IMR-90 (cell line): ENCODE measurements at places on chromosomes 4 and X.

DNA sequence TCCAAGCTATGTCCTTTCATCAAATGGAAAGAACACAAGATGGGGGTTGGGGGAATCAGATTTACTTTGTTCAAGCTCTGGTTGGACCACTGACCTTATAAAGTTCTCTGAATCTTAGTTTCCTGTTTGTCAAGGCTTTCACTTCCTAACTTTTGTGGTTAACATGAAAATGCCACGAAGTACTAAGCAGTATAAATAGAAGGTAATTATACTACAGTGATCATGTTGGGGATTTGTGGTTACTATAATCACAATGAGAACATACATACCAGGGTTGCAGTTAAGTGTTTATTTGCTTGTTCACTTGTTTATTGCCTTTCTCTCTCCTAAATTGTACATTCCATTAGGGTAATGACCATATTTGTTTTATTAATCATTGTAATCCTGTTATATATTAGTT is 53.2 kb downstream of the SPRY1 start:
- DNase-seq = peak; percentile 56

- peak; percentile 74 for DNase-seq
Measured at GRCh38 chr4:53676402-53676871, 85.2 kb upstream of the LNX1 start.

- DNase-seq = no peak
Measured at GRCh38 chrX:44474410-44474809, 68.2 kb downstream of the FUNDC1 start.

GRCh38 chr4:148951346-148951745 is 509.1 kb upstream of the NR3C2 start:
- peak; percentile 4 for DNase-seq

DNA sequence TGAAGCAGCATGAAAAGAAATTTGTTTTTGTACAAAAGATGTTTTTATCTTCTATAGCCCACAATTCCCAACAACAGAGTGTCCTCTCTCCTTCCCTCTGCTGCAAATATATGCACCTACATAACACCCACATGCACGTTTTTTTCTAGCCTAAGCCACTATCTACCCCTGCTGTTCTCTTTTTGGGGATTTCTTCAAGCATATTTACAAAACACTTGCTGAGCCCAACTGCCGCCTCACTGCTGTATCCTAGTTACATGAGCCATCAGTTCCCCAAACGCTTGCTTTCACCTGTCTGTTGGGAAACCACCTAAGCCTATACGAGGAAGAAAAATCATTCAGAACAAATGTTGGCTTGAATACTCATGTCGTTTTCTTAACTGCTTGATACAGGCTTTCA is 127.2 kb downstream of the CHRNA9 start:
- DNase-seq = no peak

DNA sequence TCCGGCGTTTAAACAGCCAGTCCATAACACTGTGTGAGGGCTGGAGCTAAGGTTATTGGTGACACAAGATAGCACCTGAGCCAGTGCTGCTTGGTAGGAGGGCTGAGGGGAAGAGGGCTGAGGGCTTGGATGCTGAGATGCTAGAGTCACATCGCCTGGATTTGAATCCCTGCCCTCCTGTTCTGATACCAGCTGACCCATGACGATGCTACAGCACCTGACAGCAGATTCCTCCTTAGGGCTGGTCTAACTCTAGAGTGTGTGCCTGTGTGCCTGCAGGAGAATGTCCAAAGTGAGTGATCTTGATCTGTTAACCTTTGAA is 102.5 kb downstream of the PTTG2 start:
- DNase-seq = no peak

- peak; percentile 38 for DNase-seq
Measured at GRCh38 chr4:155679343-155679742, 12.7 kb downstream of the GUCY1A1 start.

DNA sequence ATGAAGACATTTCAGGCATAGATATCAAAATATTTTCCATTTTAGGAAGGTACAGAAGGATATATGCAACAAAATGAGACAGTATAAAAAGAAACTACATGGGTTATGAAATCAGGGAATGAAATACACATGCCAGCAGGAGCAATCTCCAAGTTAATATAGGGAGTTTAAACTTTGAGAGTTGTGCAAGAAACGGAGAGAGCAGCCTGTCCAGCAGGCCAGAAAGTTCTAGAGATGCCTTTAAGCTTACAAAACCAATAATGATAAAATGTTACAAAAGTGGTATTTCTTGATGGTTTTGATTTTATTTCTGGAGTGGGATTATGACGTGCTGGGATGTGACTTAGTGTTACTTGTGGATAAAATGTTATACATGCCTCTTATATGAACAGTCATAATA is 2047.9 kb downstream of the ARAP2 start:
- no peak for DNase-seq

DNA sequence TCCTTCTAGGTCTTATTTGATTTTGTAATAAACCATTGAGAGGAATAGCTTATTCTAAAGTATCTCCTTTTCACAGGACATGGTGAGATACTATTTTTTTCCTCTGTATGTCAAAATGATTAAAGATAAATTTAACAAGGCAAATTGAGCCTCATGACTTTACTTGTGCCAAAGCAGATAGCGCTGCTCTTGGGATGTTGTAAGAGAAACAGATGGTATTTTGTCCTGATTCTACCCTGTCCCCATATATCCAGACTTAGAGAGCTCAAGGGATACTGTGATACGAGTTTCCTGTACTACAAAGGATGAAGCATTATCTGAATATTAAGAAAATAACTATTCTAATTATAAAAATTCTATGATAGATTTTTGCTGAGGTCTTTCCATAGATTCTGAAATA is 34.0 kb downstream of the EMCN start:
- DNase-seq = no peak

DNA sequence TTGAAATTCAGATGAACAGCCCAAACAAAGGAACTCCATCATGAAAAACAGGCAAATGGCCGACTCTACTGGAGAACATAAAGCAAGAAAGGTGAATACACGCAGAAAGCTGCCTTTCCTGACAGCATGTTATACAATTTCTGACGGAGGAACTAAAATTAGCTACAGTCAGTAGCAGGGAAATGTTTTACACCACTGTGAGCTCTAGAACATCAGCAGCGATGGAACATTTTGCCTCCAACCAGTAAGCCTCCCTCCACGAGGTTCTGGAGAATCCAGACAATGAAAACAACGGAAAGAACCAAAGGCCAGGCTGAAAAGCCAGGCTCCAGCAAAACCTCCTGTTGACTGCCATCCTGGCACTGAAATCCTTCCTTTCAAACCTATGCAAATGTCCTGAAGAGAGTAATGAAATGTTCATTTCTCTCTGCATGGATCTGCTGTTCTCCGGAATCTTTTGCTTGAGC is 78.9 kb downstream of the IRF2 start:
- DNase-seq = no peak

DNA sequence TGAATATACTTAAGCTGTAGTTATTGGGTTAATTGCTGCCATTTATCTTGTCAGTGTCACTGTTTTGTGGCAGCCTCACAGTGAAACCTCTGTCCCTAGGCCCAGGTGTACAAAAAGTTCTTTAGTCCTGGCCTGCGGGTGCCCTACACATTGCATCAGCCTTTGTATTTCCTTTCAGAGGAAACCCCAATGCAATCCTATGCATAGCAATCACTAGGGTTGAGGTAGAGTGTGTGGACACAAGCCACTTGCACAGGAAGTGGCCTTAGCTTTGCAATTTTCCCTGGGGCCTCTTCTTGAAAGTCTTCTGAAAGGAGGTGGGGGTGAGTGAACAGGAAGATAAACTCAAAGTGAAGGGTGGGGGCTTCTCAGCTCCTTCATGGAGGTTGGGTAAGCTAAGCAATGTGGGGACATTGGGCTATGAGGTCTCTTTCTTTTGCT is 27.8 kb downstream of the VSIG4 start:
- no peak for DNase-seq

GRCh38 chr4:142314686-142315085 is 531.4 kb downstream of the INPP4B start:
- DNase-seq = no peak

- DNase-seq = peak; percentile 2
Measured at GRCh38 chrX:97882306-97882705, 998.6 kb downstream of the RPA4 start.

DNA sequence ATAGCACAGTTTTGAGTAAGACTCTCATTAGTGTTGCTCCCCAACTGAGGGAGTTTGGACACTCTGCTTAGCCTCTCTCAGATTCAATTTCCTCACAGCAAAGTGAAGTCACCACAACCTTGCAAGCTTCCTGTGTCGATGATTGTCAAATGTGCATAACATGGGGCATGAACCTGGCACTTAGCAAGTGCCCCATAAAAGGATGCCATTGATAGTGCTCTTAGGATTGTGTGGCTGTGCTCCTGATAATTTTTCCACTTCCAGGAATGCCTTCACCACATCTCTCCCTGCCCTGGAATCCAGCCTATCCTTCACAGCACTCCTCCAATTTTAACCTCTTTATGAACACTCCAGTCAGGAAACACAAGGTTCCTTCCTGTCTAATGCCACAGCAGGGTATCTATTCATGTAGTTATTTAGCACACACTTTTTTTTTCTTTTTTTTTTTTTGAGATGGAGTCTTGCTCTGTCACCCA is 309.4 kb downstream of the PPP3CA start:
- DNase-seq = peak; percentile 13

DNA sequence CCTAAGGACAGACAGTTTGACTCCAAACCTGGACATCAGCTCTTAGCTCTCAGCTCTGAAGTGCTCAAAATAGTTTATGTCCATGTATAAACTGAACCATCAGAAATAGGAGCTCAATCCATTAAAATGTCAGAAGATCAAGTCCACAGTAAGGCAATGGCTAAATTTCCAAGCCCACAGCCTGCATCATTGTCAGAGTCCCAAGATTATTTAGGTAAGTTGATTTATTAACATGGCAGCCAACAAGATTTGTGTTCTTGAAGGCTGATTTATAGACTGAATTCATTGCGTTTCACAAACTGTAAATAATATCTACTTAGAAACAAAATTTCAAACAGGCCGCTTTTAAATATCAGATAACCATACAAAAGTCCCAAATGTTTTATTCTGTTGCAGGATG is 286.5 kb upstream of the ADGRL3 start:
- no peak for DNase-seq

DNA sequence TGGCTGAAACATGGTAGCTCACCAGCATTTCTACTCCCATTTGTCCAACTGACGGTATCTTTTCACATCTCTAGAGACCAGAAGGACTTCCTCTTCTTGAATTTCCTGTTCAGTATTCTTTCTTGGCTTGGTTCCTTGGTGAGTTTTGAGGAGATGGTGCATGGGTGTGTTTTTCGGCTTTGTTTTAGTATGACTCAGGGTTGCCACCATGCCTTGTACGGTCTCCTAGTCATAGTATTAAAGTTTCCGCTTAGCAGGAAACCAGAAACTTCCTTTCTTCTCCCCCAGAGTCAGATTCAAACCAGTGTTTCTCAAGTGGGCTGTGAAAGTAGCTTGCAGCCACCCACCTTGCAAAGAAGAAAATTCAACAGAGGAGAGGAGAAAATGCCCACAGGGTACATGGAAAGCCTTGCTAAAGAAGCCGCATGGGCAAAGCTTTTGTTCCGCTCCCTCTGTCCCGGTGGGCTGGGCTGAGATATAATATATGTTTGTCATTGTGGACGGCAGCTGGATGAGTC is 5.7 kb downstream of the CD99 start:
- DNase-seq = peak; percentile 90

DNA sequence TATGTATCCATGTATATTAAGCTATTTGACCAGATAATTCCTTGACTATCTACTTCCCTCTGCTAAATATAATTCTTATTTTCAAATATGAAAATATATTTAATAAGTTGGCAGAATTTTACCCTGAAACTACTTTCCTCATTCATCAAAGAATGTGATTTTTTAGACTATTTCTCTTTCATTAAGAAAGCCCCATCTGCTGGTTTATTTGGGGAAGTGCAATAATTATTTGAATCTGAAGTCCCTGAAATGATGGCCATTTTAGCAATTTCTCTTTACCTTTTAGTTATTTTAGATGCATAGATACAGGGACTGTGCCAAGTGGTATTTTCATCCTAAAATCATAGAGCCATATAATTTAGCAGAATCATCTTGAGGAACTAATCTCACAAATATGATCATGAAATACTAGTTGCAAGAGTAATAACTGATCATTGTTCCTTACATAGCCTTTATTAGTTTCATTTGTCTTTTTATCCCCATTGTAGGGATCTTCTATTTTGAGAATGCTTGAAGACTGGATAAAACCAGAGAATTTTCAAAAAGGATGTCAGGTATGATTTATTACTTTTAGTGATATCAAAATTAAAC is 39.0 kb downstream of the ENPEP start:
- DNase-seq = peak; percentile 30

GRCh38 chr4:144449611-144450010 is 196.3 kb upstream of the HHIP start:
- DNase-seq = no peak

DNA sequence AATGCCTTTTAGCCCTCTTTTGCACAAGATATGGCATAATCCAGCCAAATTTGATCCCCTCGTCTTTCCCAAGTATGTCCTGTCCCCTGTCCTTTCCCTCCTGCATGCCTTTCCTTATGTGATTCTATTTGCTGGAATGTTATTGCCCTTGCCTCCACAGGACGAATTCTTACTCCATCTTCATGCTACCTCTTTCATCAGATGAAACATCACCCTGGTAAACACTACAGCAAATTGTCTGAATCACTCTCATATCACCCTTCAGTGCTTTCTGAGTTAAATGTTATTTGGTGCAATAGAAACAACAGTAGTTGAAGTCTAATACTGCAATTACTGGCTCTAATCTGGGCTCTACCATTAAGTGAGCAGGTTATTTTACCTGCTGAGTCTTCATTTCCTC is 52.2 kb upstream of the FAT1 start:
- DNase-seq = peak; percentile 44
